ENCODE measurements at places on chromosomes 16 and 17.
A peak's percentile ranks its signal among the peaks of the same experiment; 100 is the strongest.

DNA sequence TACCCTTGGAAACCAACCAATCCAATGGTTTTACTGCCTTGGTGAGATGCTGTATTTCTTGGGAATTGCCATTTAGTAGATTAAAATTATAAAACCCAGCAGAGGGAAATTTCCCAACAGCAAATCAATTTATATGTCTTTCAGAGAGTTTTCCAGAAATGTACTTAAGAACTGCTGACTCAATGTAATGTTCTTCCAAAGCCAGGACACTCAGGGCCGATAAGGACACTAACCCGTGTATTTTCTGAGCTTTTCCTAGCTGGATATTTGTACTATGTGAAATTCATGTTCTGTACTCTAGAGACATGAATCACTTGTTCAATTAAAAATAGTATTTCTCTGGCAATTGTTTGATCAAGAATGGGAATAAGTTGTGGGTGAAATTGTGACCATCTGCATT, 121.4 kb downstream of the KCNJ2 start:
- no peak for DNase-seq

GRCh38 chr17:51083981-51084380, 36.7 kb downstream of the SPAG9 start:
- no peak for DNase-seq

- no peak for DNase-seq
These were observed 436.1 kb upstream of the GOT2 start for GRCh38 chr16:59170099-59170712.

GRCh38 chr17:10226930-10227695, 28.7 kb upstream of the GAS7 start:
- peak; percentile 57 for DNase-seq

GRCh38 chr16:4325253-4325758, 9.4 kb downstream of the GLIS2 start:
- no peak for DNase-seq

GRCh38 chr16:31875928-31876547, 2.4 kb downstream of the ZNF267 start:
- no peak for DNase-seq

- no peak for DNase-seq
These were observed 50.9 kb downstream of the CDH11 start for GRCh38 chr16:65070831-65071432.

All from glutamatergic neuron (in vitro differentiated cells).